ENCODE measurements at places on chromosomes 7 and 10. TPM values are rescaled to one million over a fixed set of nuclear protein-coding genes. Genes with fewer than 3 reads are reported as not detected.

Gene PRPS1L1
- not detected for total RNA-seq

Gene ZNF365
- 0.94 TPM for total RNA-seq

Gene CUTC
- 11.8 TPM for total RNA-seq

Gene POLR2J2
- 3.5 TPM for total RNA-seq

Gene TMEM130
- 1.3 TPM for total RNA-seq

Gene GPC2
- total RNA-seq, result 1.5 TPM

Gene RPEL1
- under 0.01 TPM for total RNA-seq

Gene NXPH1
- total RNA-seq, result not detected

Gene EPO
- not detected for total RNA-seq

Gene PITRM1
- total RNA-seq, result 36.8 TPM

Gene TMEM254
- 9.9 TPM for total RNA-seq

Gene CYP2E1
- total RNA-seq, result 0.52 TPM

Gene ITIH5
- 0.17 TPM for total RNA-seq

Gene KCNH2
- 0.17 TPM for total RNA-seq

Measured in bronchial smooth muscle cell (primary cell).